ENCODE measurements at places on chromosomes 13 and 19.

DNA sequence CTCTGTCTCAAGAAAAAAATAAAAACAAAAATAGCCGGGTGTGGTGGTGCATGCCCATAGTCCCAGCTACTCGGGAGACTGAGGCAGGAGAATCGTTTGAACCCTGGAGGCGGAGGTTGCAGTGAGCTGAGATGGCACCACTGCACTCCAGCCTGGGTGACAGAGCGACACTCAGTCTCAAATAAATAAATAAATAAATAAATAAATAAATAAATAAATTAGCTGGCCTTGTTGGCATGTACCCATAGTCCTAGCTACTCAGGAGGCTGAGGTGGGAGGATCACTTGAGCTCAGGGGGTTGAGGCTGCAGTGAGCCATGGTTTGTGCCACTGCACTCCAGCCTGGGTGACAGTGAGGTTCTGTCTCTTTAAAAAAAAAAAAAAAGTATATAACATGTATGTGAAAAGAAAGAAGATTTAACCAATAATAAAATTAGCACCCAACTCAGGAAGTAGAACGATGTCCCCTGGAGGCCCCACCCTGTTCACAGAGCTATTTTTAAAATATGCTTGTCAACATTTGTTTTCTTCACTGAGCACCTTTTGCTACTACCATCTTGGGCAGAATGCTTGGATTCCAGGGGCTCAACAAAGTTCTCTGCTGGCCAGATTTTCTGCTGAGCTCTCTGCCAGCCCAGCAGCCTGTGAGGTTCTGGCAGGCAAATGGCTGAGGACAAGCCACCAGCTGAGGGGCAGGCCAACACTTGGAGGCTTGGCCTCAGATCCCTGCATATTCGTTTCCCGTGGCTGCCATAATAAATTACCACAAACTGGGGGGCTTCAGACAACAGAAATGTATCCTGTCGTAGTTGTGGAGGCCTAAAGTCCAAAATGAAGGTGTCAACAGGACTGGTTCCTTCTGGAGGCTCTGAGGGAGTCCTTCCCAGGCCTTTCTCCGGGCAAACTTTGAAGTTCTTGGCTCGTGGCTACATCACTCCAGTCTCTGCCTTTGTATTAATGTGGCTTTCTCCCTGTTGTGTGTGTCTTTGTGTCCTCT, 5.2 kb downstream of the SLC25A42 start:
- no peak for DNase-seq

GRCh38 chr19:33407140-33407551, 33.6 kb downstream of the CEBPG start:
- no peak for DNase-seq

DNA sequence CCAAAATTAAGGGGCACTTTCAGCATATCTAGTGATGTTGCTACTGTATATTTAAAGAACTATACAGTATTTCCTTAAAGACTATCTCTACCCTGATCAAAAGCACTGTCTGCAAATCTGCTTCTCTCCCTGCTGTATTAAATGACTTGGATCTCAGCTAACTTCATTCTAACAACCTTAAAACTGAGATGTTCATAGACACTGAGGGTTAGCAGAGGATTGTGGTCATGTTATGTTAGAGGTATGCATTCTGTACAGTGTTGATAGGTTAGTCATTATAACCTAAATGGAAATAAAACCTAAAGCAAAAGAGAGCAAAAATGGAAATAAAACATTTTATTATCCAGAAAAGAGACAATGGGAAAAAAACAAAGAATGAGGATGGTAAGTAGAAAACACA, 9.9 kb downstream of the GPR183 start:
- DNase-seq = no peak

DNA sequence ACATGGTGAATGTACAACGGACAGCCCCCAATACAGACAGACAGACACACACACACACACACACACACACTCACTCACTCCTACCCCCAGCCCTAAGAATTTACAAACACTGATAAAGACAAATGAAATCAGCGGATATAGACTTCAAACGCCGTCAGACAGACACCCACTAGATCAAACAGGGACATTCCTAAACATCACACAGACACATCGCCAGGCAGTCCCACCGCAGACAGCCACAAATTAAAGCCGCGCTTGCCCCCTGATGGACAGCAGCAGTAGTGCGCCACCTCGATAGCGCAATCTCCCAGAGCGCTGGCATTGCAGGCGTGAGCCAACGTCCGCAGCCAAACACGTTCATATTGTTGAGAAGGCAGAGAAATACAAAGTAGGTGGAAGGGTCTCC, 24.7 kb upstream of the ADGRE1 start:
- peak; percentile 68 for DNase-seq

- DNase-seq = no peak
Observed at GRCh38 chr13:21668732-21669275, 2.1 kb upstream of the FGF9 start.

DNA sequence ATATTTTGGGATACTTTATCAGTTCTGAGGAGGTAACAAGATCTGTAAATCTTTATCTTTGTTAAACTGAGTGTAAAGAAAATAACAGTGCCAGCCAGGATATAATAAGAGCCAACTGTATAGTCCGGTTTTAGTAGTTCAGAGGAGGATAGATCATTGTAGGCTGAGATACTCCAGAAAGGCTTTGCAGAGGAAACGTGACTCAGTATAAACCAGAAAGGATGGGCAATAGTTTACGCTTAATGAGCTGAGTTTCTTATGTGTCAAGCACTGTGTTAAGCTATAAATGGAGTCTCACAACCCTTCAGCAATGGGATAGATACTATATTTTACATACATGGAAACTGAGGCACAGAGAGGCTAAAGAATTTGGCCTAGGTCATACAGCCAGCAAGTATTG, 3.8 kb downstream of the RFXAP start:
- no peak for DNase-seq

DNA sequence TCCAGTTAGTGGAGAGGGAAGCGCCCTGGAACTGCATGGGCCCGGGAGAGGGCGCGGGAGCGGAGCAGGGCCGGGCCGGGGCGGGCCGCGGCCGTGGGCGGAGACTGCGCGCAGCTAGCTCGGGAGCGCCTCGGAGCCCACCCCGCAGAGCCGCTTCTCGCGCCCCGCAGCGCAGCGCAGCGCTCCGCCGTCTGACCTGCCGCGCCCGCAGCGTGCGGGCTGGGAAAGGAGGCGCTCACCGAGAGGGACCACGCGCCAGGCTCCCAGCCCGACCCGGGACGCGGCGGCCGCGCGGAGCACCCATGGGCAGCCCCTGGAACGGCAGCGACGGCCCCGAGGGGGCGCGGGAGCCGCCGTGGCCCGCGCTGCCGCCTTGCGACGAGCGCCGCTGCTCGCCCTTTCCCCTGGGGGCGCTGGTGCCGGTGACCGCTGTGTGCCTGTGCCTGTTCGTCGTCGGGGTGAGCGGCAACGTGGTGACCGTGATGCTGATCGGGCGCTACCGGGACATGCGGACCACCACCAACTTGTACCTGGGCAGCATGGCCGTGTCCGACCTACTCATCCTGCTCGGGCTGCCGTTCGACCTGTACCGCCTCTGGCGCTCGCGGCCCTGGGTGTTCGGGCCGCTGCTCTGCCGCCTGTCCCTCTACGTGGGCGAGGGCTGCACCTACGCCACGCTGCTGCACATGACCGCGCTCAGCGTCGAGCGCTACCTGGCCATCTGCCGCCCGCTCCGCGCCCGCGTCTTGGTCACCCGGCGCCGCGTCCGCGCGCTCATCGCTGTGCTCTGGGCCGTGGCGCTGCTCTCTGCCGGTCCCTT, at the start of gene MLNR:
Gene MLNR, plus strand, starts transcription at position 303 of the 820 bp plus-strand sequence. Its CDS starts 0 bp downstream, at position 303.
- DNase-seq = no peak

- no peak for DNase-seq
Observed at GRCh38 chr13:92575777-92576176, 650.8 kb upstream of the GPC6 start.

DNA sequence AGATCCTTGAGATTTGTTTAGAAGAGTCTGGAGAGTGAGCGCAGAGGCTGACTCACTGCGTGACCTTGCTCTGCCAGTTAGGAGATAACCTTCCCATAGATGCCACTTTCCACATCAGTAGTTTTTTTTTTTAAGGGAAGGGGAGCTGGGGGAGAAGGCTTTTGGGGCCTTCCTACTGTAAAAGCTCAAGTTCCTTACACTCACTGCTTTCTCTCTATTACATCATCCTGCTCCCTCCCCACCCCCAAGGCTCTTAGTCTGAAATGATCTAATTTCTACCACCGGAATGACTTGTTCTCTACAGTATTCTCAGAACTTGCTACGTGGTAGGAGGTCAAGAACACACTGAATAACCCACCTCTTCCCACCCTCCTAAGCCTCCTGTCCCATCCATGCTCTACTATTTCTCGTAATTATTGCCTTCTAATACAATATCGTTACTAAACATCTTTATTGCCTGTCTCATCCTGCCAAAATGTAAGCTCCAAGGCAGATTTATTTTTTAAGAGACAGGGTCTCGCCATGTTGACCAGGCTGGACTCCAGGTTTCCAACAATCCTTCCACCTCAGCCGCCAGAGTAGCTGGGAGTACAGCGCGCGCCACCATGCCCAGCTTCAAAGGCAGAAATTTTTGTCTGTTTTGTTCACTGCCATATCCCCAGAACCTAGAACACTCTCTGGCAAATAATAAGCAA, 1.2 kb downstream of the LONP1 start:
- DNase-seq = peak; percentile 49

GRCh38 chr19:55461974-55462626, 658 bp upstream of the ISOC2 start:
- peak; percentile 77 for DNase-seq

- DNase-seq = no peak
Observed at GRCh38 chr13:60165391-60166099, 1.8 kb upstream of the DIAPH3 start.

GRCh38 chr13:109818886-109819285, 32.5 kb upstream of the IRS2 start:
- DNase-seq = no peak

DNA sequence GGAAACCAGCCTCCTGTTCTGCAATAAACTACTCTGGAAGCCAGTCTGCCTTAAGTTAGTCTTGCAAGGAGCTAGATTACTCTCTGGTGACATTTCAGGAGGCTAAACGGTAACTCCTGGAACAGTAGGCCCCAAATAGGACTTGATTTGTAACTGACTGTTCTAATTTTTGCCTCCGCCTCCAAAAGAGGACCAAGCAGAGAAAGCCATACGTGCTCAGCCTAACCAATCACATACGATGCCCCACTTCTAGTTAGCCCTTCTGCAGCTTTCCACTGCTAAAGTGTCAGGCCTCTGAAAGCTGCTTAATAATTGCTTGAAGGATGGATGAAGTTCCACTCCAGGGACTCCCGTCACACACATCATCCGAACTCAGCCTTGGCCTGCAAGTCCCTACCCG, 744 bp downstream of the ZNF805 start:
- no peak for DNase-seq

DNA sequence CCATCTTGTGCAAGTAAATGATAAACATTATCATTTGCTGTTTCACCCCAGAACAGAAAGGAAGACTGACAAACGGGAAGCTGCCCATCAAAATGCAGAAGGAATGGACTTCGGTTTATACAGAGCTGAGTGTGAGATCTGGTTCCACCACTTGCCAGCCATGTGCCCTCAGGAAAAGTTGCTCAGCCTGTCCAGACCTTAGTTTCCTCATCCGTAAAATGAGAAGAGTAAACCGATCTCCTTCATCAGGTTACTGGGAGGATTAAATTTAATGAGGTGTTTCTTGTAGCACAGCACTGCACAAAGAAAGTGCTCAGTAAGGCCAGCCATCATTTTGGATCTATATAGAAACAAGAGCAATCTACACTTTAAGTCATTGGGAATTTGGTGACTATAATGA, 36.7 kb upstream of the SERP2 start:
- no peak for DNase-seq

DNA sequence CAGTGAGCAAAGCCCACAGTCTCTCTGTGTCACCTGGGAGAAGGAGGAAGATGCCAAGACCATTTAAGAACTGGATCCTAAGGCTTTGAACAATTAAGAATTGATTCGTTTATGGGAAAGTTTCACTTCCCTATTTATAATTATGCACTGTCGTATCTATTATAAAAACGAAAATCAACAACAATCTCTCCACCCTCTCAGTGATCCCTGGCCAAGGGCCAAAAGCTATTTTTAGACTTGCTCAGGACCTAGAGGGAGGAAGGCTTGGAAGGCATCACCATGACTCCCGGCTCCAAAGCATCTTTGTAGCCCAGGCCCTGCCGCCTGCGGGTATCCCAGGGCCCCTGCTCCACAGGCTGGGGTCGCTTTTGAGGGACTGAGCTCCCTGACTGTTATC, 1.3 kb downstream of the RHPN2 start:
- no peak for DNase-seq

GRCh38 chr13:77009011-77009410, 17.1 kb downstream of the CLN5 start:
- no peak for DNase-seq

- peak; percentile 45 for DNase-seq
Observed at GRCh38 chr13:48492470-48493065, 40.3 kb downstream of the RCBTB2 start.

- no peak for DNase-seq
Observed at GRCh38 chr13:73767191-73767741, 366.9 kb downstream of the KLF12 start.

DNA sequence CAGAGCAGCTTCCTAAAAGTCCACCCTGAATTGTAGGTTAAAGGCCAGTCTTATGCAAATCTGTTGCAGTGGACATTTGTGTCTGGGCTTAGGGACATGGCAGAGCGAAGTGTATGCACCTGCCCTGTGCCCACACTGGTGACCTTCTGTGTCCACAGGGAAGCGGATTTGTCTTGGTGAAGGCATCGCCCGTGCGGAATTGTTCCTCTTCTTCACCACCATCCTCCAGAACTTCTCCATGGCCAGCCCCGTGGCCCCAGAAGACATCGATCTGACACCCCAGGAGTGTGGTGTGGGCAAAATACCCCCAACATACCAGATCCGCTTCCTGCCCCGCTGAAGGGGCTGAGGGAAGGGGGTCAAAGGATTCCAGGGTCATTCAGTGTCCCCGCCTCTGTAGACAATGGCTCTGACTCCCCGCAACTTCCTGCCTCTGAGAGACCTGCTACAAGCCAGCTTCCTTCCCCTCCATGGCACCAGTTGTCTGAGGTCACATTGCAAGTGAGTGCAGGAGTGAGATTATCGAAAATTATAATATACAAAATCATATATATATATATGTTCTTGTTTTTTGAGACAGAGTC, 25.5 kb downstream of the CYP2B6 start:
- DNase-seq = no peak

DNA sequence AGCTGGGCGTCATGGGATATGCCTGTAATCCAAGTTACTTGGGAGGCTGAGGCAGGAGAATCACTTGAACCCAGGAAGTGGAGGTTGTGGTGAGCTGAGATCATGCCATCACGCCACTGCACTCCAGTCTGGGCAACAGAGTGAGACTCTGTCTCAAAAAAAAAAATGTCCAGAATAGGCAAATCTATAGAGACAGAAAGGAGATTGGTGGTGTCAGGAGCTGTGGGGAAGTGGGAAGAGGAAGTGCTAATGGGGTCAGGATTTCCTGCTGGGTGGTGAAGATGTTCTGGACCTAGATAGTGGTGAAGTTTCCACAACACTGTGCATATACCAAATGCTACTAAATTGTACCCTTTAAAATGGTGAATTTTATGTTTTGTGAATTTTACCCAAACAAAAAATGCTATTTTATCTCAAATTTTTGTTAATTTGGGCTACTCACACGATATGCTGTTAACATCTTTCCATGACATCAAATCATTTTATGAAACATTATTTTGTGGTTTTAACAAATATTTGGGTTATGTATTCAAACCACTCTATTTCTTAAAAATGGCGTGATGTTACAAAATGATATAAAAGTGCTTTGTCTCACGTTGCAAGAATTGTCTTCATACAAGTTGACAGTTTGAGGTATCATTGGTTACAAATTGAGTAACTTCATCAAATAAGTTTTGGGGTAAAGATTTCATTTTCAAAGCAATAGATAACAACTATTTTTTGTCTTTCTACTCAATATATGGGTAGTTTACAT, 7.4 kb upstream of the CYP4F3 start:
- peak; percentile 24 for DNase-seq

Data from CMK (cell line).